ENCODE measurements at places on chromosomes 13 and 19. TPM values are rescaled to one million over a fixed set of nuclear protein-coding genes. Genes with fewer than 3 reads are reported as not detected.

Gene BRCA2
- total RNA-seq = 36.4 TPM

Gene SLC7A9
- total RNA-seq = not detected

Gene CACNG6
- 1.8 TPM for total RNA-seq

Gene PLK5
- 0.17 TPM for total RNA-seq

Gene ALKBH6
- total RNA-seq = 28.7 TPM

Gene ZNF440
- 16.6 TPM for total RNA-seq

Gene IGFL1
- total RNA-seq = not detected
